ENCODE measurements at places on chromosomes 3 and 15. TPM values are rescaled to one million over a fixed set of nuclear protein-coding genes. Genes with fewer than 3 reads are reported as not detected.

The ACKR4 gene
- total RNA-seq: 7.9 TPM

The GATA2 gene
- total RNA-seq: 26.1 TPM

The CIB2 gene
- 37.2 TPM for total RNA-seq

The STAC gene
- not detected for total RNA-seq

The TRAIP gene
- 2.0 TPM for total RNA-seq

The MORC1 gene
- total RNA-seq: not detected

The IQCF5 gene
- not detected for total RNA-seq

Data from right atrium auricular region (tissue), 2 donors.